Heart right ventricle (tissue), 16 donors: ENCODE measurements at places on chromosomes 13 and 19.

- no peak for DNase-seq
Measured at GRCh38 chr13:26445092-26445491, 112.4 kb upstream of the WASF3 start.

- DNase-seq, result no peak
Measured at GRCh38 chr19:6172074-6172863, 36.8 kb downstream of the ACSBG2 start.

DNA sequence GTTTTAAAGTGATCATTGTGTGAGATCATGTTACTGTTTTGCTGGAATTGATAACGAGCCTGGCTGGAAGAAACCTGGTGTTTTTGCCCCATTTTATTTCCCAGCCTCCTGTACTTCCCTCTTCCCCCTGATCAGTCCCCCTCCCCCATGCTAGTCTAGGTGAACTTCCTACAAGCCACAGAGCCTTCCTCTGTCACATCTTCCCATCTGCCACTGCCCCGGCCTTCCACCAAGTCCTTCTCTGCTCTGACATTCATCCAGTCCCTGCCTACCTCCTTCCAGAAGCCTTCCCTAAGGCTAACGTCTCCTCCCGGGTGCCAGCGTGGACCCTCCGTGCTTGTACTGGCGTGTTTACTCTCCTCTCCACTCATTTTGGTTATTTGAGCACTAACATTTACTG lies 14.3 kb downstream of the FARP1 start:
- no peak for DNase-seq

DNA sequence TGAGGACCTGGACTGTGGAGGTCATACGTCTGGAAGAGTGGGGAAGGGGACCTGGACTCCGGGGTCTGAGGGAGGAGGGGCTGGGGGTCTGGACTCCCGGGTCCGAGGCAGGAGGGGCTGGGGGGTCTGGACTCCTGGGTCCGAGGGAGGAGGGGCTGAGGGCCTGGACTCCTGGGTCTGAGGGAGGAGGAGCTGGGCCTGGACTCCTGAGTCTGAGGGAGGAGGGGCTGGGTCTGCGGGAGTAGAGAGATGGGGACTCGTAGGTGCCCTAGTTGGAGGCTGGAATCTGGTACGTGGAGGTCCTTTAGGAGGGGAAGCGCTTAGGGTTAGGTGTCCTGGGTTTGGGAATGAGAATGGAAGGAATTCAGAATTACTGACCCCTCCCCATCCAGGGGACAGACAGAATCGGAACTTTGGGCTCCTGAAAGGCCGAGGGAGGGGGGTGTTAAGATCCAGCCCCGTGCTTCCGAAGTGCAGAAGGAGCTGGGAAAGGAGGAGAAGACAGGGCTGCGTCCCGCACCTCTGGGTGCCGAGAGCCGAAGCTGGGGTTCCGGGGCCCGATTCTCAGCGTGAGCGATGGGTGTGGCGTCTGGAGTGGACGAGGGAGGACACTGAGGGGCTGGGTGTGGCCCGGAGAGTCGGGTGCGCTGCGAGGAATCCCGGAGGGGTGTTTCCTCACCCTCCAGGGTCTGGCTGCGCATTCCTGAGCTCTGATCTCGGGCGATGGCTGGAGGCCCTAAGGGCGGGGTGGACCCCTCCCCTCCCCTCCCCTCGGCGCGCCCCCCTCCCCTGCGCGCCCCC lies 608 bp downstream of the MYADM start:
- DNase-seq, result peak; percentile 59

GRCh38 chr19:4291184-4291732 lies 10.9 kb downstream of the TMIGD2 start:
- DNase-seq, result no peak

DNA sequence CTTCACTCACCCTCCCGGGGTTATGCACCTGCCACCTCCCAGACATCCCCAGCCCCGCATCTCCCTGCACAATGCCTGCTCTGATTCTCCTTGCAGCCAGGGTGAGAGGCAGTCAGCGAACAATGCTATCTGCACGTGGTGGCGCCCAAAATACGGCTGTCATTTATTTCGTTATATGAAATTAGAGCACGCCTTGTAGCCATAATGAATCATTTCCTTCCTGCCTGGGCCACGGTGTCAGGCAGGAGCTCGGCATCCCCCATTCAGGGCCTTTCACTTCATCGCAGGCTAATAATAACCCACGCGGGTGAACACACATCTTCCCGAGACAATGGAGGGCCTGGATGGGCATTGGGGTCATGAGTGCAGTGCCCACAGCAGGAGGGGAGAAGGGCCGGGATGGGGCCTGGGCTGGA lies 143.8 kb upstream of the ZNF507 start:
- DNase-seq, result no peak

GRCh38 chr13:75633285-75633684 lies 2.8 kb upstream of the LMO7 start:
- DNase-seq, result no peak

- no peak for DNase-seq
Measured at GRCh38 chr19:56880592-56881190, 40.2 kb upstream of the PEG3 start.

DNA sequence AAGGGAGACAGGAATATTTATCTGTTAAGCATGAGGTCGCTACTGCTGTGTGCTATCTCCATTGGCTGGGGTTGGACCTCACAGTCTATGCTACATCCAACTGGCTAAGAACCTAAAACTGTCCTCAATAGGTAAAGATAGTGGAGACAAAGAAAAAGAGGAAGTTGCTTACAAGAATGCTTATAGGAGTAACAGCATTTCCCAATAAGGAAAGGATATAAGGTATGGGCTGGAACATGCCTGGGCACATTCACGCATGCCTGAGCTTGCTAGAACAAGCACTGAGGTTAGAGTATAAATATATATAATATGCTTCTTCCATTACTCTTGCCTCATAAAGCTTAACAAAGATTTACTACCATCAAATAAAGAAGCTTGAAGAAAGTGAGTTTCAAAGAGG lies 47.9 kb upstream of the CEACAM21 start:
- DNase-seq, result no peak

GRCh38 chr19:5231857-5232678 lies 108.5 kb downstream of the PTPRS start:
- no peak for DNase-seq

DNA sequence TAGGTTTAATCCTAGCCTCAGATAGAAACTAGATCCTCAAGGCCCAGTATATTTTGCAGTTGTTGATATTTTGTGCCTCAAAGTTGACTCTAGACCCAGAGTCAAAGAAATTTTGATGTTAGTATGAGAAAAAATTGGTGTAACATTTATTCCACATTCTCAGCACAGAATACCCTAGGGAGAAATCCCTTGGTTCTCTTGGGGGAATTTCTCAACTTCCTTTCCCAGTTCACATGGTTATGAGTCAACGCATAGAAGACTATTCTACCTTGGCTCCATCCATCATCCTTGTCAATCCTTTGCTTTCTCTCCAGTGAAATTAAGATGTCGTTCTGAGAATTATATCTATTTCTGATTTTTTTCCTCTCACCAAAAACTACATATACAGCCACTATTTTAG lies 145.3 kb downstream of the POSTN start:
- no peak for DNase-seq

GRCh38 chr19:8088752-8089663 lies 36.4 kb downstream of the CCL25 start:
- DNase-seq, result no peak

GRCh38 chr19:1808395-1808731 lies 3.7 kb downstream of the ATP8B3 start:
- no peak for DNase-seq

DNA sequence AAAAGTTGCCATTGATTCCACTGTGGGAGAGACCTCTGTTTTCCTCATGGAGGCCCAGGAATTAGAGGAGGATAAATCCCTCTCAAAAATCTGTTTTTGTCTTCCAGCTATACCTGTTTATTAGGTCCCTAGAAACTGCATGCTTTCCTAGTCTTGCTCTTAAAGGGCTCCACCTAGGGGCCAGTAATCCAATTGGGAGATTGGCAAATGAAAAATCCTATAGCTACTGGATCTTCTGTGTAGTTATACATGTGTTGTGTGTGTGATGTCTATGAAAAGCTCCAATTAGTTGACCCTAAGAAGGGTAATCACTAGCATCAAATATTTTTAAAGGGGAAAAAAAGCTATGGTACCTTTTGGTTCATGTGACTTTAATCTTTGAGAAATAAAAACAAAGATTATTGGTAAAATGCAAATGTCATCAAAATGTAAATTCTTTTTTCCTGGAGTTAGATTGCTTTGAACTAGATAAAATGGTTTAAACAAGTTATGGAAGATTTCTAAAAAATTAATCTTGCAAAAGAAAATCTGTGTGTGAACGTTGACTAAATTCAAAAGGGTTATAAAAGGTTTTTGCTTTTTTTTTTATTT lies 63.4 kb upstream of the C1QTNF9B start:
- DNase-seq, result no peak

DNA sequence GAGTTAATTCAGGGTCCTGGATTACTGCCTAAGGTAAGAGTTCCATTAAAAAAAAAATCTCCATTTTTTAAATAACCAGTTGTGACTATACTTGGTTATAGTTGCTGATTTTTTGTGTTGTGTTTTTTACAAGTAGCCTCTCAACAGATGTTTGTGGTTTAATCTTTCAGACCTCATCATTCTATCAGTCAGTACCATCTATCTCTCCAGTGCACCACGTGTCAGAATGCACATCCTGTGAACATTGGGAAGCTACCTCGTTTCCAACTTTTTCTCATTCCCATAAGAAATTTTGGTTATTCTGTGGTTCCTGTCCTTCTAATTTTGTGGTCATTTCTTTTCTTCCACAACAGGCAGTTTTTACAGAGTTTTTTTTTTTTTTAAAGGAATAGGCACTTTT lies 39.2 kb downstream of the WDFY2 start:
- no peak for DNase-seq

- DNase-seq, result no peak
Measured at GRCh38 chr13:46062185-46062584, 9.6 kb upstream of the ZC3H13 start.

GRCh38 chr13:32947411-32948276 lies 68.6 kb upstream of the KL start:
- DNase-seq, result no peak

DNA sequence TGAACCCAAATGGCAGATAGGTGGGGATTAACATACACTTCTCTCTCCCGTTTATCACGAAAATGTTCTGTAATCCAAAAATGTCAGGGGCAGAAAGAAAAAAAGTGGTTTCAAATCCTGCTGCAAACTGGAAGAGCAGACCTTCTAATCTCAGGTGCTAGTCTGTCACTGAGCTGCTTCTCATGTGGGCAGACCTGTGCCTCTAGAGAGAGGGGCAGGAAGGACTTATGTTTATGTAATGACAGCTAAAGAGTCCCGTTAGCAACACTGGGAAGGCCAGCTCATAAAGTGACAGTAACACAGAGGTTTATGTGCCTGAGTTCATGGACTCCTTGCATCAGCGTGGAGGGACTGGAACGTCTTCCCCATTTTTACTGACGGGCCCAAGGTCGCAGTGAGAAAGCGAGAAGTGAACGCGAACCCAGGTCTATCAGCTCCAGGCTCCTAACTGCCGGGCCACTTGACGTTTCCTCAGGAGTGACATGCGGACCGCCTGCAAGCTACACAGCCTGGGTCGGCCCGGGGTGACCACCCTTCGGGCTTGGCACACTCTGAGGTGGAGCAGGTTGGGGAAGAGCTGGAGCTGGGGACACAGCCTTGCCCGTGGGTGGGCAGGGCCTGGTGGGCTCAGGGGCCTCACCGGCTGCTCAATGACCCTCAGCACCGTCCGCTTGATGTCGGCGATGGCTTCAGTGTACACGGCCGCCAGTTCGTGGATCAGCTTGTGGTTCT lies 9.6 kb upstream of the RSPH6A start:
- no peak for DNase-seq

DNA sequence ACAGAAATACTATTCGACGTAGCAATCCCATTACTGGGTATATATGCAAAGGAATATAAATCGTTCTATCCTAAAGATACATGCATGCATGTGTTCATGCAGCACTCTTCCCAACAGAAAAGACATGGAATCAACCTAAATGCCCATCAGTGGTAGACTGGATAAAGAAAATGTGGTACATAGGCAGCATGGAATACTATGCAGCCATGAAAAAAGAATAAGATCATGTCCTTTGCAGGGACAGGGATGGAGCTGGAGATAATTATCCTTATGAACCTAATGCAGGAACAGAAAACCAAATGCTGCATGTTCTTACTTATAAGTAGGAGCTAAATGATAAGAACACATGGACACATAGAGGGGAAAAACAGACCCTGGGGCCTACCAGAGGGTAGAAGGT lies 89.3 kb downstream of the UBL3 start:
- no peak for DNase-seq

DNA sequence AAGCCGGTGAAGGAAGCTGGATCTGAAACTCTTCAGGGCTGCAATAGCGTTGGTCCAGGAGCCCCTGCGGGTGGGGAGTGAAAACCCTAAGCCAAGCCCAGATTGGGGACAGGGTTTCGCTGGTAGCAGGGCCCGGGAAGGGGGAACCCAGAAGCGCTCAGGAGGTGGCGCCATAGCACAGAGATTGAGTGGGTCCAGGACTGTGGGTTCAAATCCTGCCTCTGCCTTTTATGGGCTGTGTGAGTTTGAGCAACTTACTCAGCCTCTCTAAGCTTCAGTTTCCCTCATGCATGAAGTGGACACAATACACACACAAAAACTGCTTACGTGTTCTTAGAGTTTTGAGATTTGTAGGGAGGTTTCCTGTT lies 8.3 kb upstream of the SYCN start:
- DNase-seq, result no peak

- no peak for DNase-seq
Measured at GRCh38 chr13:30081331-30081730, 226.0 kb downstream of the KATNAL1 start.
